ACHN (cell line): ENCODE measurements at places on chromosomes 1 and 21.

GRCh38 chr1:16012590-16013219 is 5.1 kb downstream of the HSPB7 start:
- peak; percentile 48 for DNase-seq

DNA sequence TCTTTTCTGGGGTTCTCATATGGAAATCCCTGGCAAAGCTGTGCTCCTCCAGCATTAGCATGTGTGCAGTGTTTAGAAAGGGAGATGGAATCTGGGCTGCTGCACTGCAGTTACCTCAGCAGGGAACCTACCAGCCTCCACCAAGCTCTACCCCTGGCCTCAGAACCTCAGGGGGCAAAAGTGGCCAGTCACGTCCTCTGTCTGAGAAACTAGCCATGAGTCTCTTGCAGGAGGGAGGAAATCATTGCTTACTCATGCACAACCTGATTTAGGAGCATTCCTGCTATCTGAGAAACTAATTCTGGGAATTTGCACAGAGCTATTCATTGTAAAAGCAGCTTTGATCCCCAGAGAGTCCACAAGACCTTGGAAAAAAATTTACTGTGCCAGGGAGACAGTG is 80.6 kb upstream of the IPO9 start:
- peak; percentile 67 for DNase-seq

DNA sequence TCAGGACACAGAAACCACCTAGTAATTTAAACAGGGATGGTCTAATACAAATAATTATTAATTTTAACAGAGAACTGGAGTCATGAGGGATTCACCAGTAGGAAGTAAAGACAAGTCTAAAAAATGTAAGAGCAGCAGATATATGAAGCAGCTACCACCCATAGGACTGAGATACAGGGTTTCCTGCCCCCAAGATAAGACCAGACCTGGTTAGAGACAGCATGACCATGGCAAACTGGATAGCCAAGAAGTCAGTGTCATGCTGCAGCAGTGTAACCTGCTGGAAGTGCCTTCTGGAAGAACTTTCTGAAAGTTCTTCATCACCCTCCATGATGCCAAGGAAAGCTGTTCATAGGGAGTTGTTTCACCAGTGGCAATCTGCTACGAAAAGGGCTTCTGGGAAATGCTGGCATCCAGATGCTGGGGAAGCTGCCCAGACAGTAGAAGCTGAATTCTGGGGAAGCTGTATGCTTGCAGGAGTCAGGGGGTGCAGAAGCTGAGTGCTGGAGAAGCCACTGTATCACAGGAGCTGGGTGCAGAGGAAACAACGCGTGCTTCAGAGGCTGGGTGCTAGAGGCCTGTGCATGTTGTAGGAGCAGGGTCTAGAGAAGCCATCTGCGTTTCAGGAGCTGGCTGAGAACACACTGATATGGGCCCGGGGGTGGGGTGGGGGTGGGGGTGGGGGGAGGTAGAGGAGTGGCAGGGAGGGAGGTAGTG is 356.4 kb downstream of the DISC1 start:
- DNase-seq = no peak

- DNase-seq = no peak
Measured at GRCh38 chr1:245874942-245875580, 632.0 kb downstream of the SMYD3 start.

- no peak for DNase-seq
Measured at GRCh38 chr1:199041173-199041914, 402.5 kb downstream of the PTPRC start.

GRCh38 chr1:235702412-235702811 is 52.8 kb upstream of the GNG4 start:
- DNase-seq = no peak

DNA sequence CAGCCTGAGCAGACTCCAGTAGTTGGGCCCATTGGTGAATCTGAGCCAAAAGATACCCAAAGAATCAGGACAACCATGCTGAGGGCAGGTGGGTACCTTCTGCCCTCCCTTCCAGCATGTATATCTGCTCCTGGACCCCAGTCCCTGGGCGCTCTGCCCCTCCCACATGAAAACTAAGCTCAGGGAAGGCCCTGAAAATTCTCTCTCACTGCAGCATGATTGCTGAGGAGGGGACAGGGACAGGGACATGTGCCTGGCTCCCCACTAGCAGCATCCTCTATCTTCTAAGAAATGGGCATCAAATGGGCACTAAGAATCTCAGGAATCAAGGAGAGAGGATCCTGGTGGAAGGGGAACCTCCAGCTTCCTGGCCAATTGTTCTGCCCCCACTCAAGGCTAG is 446.0 kb downstream of the MATN1 start:
- DNase-seq = no peak

DNA sequence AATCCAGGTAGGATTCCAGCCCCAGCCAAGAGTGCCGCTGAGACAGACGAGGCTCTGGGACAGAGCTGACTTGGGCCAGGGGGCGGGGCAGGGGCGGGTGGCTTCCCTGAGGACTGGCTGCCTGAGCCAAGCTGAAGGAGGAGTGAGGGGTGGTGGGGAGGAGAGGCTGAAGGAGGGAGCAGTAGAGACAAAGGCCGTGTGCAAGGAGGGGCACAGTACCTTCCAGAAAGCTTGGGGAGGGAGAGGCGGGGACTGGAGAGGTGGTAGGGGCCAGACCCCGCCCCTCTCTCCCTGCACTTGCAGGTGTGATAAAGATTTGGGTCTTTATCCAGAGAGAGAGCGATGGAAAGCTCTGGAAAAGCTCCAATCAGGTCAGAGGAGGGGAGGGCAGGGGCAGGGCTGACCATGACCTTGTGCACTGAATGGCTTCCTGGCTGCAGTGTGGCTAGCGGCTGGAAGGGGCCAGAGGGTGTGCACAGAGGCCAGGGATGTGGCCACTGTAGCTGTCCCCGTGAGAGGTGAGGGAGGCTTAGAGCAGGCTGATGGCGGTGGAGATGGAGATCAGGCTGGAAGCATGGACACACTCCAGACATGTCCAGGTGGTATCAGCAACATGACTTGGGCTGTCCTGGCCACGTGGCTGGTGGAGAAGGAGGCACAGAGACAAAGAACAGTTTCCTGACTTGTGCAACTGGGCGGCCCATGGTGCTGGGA is 6.7 kb upstream of the EPHA8 start:
- no peak for DNase-seq
